Left lung (tissue), 14 donors: ENCODE measurements at places on chromosomes 4 and X. TPM values are rescaled to one million over a fixed set of nuclear protein-coding genes. Genes with fewer than 3 reads are reported as not detected.

The IQCM gene
- not detected for polyA plus RNA-seq

The FAM53A gene
- polyA plus RNA-seq = 3.7 TPM

The F9 gene
- not detected for polyA plus RNA-seq

The TEX11 gene
- polyA plus RNA-seq = not detected

The TEC gene
- 8.0 TPM for polyA plus RNA-seq

The CWH43 gene
- 0.29 TPM for polyA plus RNA-seq

The SASH3 gene
- 3.8 TPM for polyA plus RNA-seq

The TKTL1 gene
- 0.44 TPM for polyA plus RNA-seq

The PFKFB1 gene
- 0.49 TPM for polyA plus RNA-seq

The TBX22 gene
- 0.14 TPM for polyA plus RNA-seq

The PAGE2B gene
- polyA plus RNA-seq = not detected

The C4orf51 gene
- polyA plus RNA-seq = not detected

The WDFY3 gene
- 44.1 TPM for polyA plus RNA-seq

The MAGEA9 gene
- polyA plus RNA-seq = not detected

The FAT4 gene
- 59.2 TPM for polyA plus RNA-seq

The FIP1L1 gene
- polyA plus RNA-seq = 86.6 TPM

The NUP62CL gene
- 8.2 TPM for polyA plus RNA-seq

The TLR3 gene
- 11.5 TPM for polyA plus RNA-seq

The ASB11 gene
- 0.21 TPM for polyA plus RNA-seq

The HDAC6 gene
- polyA plus RNA-seq = 167 TPM

The MAGEC1 gene
- polyA plus RNA-seq = not detected

The SPP1 gene
- 55.2 TPM for polyA plus RNA-seq

The ARHGAP24 gene
- polyA plus RNA-seq = 35.0 TPM

The PRR32 gene
- polyA plus RNA-seq = not detected

The GPRIN3 gene
- 2.0 TPM for polyA plus RNA-seq
